ENCODE measurements at places on chromosomes 3 and 15.

DNA sequence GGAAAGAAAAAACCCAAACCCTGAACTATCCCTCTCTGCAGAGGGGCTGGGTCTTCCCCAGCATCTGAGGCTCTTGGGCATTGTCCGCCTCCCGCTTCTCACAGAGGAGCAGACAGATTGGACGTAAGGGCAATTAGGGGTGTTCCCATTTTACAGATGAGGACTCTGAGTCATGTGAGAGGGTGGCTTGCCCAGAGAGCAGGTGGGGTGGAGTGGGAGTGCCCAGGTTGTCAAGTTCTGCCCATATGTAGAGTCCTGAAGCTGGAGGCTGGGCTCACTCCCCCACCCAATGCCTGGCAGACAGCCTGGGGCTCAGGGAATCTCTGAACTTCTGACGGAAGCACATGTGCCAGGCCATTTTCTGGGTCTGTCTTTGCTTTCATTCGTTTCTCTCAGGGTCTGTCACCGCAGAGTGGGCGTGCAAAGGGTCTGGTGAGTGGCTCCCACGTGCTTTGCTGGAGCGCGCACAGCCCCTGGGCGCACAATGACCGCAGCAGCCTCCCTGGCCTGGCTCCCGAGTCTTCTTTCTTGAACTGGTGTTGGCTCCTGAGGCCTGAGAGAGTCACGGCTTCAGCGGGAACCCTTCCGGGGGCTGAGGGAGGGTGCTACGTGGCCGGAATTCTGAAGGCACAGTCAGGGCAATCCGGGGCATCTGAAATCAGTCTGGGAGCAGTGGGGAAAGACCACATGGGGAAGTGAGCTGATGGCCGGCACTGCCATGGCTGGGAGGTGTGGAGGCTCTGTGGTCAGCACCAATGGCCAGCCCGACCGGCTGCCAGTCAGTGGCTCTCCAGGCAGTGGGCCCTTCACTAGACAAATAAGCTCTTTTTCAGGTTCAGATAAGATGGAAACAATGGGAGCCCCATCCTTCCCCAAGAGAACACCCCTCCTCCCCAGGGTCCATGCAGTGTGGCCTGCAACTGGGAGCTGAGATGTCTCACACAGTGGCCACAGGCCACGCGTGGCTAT is 1.1 kb upstream of the TRPM1 start:
- no peak for ATAC-seq

- ATAC-seq = no peak
These were observed 10.1 kb downstream of the SEMA3F start for GRCh38 chr3:50164984-50165909.

- no peak for ATAC-seq
These were observed 53.4 kb downstream of the UMPS start for GRCh38 chr3:124783696-124784095.

- ATAC-seq = no peak
These were observed 191.1 kb downstream of the GREM1 start for GRCh38 chr15:32908872-32909271.

GRCh38 chr15:85440451-85440850 is 60.0 kb downstream of the AKAP13 start:
- peak; percentile 58 for ATAC-seq

DNA sequence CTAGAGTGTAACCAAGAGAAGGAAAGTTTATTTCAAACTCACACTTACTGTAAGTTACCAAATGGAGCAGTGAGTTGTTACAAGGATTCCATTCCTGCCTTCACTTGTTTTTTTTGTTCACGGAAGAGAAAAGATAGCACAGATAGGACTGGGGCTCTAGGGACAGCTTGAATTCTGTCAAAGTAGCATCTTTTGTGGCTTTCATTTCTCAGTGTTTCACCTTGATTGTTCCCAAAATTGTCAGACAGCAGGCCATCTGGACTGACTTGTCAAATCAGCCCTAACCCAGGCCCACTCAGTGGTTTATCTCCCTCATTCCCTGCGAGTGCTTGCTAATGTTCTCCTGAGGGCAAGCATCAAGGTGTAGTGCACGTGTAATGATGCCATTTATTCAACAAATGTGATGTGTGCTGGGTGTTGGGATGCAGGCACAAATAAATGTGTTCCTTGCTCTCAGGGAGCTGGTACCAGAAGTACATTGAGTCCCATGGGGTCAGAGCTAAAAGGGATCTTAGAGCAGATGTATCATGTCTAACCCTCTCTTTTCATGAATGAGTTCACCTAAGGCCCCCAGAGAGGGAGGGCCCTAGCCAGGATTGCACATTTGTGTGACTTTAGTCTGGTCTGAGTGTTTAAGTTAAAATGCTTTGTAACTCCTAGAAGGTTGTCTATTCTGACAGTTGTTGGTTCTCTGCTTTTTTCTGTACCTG is 49.1 kb downstream of the PDHB start:
- no peak for ATAC-seq

GRCh38 chr3:159260049-159260662 is 458.3 kb downstream of the MFSD1 start:
- no peak for ATAC-seq

- ATAC-seq = peak; percentile 20
These were observed 317.8 kb upstream of the C2CD4B start for GRCh38 chr15:62482785-62483429.

DNA sequence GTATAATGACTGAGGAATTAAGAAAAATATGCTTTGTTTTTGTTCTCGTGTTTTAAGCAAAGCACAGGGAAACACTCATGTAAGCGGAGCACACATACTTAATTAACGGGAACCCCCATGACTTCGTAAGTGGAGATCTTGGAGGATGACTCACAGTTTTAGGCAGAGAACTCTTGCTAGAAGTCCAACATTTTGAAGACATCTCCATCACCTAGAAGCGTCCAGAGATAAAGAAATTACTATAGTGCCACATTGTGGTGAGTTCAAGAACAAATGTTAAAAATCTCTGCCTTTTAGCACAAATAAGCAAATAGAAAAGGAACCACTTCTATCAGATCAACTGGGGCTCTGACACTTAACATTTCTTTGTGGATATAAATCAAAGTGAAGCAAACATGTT is 194.1 kb upstream of the ARHGEF26 start:
- ATAC-seq = no peak

DNA sequence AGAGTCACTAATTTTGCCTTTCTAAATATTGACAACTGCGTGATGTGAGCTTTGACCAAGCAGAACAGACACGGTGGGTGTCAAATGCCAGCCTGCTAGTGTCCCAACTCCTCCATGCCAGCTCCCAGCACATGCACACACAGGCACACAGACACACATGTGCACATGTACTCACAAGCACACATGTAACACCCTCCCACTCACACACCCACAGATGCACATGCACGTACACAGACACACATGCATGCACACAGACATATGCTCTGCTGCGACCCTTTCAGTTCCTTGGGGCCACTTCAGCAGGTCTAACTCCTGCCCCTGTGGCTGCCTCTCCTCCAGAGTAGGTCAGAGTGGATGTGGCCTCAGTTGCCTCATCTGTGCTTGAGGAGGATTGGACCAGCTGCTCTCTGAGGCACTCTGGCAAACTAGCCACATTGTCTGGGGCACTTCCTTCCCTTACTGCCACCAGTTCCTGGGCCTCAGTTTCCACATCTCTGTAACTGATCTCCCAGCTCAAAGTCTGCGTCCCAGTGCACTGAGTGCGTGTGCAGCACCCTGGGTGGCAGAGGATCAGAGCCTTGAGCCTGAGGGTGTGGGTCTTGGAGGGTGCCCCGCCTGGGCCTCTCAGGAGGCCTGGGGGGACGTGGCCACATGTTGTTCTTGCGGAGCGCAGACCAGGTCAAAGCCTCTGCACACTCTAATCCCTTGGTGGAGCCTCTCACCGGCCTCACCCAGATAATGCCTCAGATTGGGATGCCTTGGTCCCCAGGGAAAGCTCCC is 55.0 kb upstream of the PRR23E start:
- ATAC-seq = no peak

DNA sequence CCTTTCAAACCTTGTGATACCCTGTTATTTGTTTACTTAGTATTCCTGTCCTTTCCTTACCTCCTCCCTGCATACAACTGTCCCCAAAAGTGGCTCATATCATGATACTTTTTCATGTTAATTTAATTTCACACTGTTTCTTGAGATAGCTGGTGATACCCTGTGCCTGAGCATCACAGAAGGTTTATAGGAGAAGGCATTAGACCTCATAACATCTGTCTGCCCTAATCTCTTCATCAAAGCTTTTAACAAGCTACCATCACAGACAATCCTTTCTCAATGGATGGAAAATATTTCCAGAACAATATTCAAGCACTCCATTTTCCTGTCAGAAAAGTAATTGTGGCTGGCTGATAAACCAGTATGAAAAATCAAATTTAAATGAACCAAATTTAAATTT is 81.6 kb downstream of the SSR3 start:
- no peak for ATAC-seq

Measured in activated CD4-positive, CD25-positive, alpha-beta regulatory T cell treated with anti-CD3 and anti-CD28 coated beads, Interleukin-2, amount 50 U/mL, for 24 hours (primary cell).